ENCODE measurements at places on chromosomes 11 and 22. TPM values are rescaled to one million over a fixed set of nuclear protein-coding genes. Genes with fewer than 3 reads are reported as not detected.

Gene DDI1
- total RNA-seq = not detected

DNA sequence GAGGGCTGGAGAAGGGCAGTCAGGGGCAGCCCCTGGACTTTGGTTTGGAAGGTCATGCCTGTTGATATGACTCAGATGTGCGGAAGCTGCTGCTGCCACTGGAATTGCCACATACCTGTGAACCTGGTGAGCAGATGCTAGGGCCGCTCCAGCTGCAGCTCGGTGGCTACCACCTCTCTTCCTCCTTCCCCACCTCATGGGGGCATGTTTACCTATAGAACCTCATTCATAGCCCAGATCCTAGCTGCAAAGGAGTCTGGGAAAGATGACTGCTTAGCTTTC, 17.5 kb upstream of the TSPAN18 start:
- peak; percentile 39 for DNase-seq

DNA sequence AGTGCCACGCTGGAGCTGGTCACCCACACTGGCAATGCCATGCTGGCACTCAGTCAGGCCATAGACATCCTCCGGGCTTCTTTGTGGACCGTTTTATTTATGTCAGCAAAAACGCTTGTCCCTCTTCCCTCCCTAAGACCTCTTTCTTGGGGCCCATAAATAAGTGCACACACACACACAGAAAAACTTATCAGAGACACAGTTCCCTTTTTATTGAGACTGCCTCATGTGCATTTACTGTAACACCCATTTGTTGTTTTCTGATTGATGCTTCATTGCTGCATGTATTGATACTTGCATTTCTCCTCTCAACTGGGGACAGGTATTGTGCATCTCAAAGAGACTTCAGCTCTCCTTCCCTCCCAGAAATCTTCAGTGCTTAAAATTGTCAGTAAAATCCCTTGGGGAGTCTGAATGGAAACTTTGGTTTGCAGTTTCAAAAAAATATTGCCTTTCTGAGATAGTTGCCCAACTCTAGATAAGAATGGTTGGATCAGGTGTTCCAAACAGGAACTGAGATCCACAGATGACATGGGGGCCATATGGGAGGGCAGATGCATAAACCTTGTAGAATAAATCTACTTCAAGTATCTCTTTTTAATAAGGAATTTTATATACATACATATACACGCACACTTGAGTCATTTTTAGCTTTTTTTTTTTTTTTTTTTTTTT, 50.9 kb downstream of the PPP2R1B start:
- no peak for DNase-seq

DNA sequence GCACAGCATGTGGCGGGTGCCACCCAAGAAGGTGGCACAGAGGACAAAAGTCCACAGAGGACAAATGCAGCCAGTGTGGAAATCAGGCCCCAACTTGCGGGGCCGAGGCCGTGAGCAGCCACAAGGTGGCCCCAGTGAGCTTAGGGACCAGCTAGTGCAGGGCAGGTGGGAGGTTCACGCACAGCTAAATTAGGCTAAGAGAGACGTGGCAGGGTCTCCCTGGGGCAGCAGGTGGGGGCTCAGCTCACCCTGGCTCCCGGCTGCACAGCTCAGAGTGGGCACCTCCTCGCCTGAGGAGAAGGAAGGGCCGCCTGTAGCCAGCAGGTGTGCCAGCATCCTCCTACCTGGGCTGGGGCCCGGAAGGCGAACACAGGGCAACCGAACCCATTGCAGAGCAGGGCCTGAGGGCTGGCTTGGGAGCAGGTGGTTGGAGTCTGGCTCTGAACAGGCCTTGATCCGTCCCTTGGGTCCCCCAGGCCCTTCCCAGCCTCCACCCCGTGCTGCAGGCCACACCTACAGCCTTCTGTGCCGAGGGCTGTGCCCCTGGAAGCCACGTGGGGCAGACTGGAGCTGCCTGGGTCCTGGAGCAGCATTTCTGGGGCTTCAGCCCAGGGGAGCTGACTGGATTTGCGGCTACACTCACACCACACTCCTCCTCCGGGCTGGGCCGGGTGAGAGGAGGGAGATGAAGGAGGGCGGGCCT, 26.1 kb upstream of the CELSR1 start:
- peak; percentile 72 for DNase-seq

DNA sequence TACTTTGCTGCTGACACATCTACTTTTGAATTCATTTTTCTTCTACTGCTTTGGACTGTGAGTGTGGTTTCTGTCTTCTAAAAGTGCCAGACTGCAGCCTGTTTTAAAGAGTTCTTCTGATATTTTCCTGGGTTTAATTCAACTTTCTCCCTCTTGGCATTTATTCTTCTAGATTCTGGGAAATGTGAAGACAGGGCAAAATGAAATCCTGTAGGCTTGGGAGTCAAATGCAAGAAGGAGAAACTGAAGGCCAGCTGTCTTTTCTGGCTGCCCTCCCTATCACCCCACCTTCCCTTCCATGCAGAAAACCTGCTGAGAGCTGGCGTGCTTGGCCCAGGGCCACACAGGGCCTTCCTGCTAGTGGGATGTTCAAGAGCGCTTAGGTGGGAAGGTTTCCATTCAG, 7.6 kb downstream of the ZNF70 start:
- DNase-seq = peak; percentile 27

DNA sequence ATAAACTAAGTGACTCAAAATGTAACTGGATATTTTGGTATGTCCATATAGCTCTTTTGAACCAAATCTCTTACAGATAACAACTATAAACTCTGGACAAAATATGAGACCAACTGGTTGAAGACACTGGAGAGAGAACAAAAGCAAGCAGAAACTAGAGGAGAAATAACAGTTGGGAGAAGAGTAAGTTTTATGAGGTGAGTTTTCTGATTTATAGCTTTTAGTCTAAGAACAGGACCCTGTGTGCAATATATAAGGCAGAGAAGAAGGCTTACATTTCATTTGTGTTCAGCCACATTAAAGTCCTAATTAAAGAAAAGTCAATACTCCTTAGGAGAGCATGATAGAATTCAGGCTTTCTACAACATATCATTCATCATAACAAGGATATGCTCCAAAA, 71.0 kb upstream of the AMOTL1 start:
- no peak for DNase-seq

GRCh38 chr11:12799334-12799835, 125.2 kb downstream of the TEAD1 start:
- DNase-seq = no peak

DNA sequence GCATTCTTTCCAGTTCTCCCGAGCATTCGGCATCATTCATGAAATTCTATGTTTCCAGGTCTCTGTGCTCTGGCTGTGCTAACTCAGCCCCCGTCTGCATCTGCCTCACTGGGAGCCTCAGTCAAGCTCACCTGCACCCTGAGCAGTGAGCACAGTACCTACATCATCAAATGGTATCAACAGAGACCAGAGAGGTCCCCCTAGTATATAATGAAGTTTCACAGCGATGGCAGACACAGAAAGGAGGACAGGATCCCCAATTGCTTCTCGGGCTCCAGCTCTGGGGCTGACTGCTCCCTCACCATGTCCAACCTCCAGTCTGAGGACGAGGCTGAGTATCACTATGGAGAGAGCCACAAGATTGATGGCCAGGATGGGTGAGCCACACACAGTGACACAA, 52.8 kb upstream of the IGLL5 start:
- no peak for DNase-seq

Gene XRRA1
- total RNA-seq = 35.9 TPM

Gene CLTCL1
- total RNA-seq = 12.2 TPM

Gene LRRN4CL
- 0.81 TPM for total RNA-seq

Gene OLFML1
- total RNA-seq = 0.35 TPM

DNA sequence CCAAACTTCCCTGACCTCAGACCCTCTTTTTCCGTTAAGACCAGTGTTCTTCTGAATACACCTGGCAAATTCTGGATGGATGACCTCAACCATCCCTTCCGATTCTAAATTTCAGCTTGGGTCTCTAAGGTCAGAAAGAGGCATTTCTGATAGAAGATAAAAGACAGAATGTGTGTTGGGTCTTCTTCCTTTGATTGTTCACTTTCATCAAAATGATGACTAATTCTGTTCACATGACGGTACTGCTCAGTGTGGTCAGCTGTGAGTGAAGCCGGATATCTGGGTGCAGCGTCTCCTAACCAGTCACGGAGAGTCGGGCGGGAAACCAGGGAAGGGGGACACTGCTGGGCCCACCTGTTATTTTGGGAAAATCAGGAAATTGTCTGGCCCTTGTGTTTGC, 151.6 kb upstream of the NAV2 start:
- DNase-seq = no peak

DNA sequence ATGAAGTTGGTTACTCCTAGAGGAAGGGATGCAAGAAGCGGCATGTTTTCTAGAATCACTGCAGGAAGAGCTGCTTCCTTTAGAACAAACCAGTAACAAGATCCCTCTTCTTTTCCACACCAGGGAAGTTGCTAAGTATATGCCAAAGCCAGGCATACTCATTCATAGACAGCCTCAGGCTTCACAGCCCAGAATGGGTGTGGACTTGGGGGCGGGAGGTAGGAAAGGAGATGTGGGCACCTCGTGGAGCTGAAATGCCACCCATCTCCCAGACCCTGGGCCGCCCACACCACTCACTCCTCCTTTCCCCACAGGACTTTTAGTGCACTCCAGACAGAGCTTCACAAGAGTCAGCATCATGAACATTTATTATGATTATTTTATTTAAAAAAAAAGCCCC, 16.0 kb upstream of the TMEM121B start:
- DNase-seq = no peak

- DNase-seq = peak; percentile 94
These were observed at the start of gene GSTP1 for GRCh38 chr11:67583247-67584204. TSS of gene GSTP1 (plus strand) at chr11:67583812. CDS start at chr11:67583844, 32 bp downstream.

Gene RPS6KA4
- 30.4 TPM for total RNA-seq

DNA sequence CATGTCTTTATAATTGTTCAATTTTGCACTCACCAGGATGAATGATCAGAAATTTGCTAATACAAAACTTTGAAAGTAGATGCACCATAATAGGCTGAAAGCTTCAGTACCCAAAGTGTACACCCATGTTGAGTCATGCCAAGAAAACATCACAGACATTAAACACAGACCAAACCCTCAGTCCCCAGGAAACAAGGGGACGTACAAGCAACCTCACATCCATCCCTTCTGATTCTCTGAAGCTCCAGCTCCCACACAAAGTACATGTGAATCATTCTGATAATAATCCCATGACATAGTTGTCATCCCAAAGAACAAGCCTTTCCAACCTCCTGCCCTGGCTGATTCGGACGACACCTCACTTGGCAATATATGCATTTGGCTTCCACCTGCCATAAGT, 183.8 kb downstream of the SNX19 start:
- no peak for DNase-seq

Gene KLHL35
- 2.2 TPM for total RNA-seq

Gene CCDC87
- 2.7 TPM for total RNA-seq

All from cardiac muscle cell (in vitro differentiated cells and primary cell).